Activated naive CD4-positive, alpha-beta T cell treated with Interleukin-2 at 50 U/mL for 16 hours (primary cell): ENCODE measurements at places on chromosomes 1 and 21.

DNA sequence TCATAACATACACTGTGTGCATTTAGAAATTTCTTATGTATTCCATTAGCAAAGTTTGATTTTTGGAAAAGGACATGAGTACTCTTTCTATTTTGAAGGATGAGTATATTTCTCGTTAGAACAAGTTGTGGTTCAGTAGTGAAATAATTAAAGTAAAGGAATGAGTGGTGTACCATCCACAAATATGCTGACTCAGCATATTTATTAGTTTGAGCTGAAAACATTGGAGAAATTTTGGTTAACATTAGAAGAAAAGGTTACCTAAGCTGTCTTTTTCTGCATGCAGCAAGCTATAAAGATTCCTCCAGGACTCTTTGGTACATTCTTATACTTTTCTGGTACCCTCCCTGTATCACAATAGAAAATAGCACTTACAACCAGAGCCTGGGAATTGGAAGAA is 5.7 kb upstream of the OR2L5 start:
- no peak for DNase-seq

DNA sequence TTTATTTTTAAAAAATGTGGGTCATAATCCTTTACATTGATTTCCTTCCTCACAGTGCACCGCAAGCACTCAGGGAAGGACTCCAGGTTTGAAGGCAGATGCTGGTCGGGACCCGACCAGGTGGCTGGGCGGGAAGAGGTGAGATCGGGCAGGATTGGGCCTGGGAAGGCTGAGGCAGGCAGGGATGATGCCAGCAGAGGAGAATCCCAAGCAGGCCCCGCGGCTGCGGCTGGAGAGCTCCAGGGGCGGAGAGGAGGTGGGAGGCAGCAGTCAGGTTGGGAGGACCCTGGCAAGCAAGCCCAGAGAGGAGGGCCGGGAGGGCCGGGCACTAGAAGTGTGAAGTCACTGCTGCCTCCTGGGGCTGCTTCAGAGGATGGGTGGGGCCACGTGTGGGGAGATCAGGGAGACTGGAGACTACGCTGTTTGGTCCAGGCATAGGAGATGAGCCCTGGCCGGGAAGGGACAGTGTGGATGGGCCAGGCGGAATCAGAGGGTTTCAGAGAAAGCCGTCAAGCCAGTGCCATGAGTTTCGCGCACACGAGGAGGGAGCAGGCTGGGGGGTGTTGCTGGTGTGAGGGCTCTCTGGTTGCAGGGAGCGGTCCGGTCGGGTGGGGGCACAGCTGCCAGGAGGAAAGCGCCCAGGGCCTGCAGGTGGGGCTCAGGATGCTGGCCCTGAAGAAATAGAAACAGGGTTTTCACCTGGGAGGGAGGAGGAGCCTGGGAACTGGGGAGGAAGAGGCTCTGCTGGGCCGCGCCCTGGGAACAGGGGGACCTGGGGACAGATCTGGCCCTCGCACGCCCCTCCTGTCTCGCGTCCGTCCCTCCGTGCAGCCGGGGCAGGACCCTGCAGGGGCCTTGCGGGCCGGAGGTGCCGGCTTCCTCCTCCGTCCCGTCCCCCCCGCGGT is 888 bp upstream of the COL18A1 start:
- DNase-seq, result no peak

DNA sequence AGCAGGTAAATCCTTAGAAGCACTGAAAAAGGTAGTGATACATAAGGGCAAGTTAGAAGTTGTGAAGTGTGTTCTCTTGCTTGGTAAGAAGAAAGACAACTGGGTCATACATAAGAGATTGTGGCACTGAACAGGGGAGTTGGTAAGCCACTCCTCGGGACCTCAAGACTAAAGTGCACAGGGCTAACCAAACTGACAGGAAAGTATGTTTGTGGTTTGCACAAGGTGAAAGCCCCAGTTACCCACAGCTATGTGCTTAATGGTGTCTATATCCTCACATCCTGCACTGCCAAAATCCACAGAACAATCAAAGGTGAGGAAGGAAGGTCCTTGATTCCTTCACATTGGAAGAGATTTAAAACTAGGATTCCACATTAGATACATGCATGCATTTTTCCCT is 276.5 kb downstream of the DNM3 start:
- no peak for DNase-seq

DNA sequence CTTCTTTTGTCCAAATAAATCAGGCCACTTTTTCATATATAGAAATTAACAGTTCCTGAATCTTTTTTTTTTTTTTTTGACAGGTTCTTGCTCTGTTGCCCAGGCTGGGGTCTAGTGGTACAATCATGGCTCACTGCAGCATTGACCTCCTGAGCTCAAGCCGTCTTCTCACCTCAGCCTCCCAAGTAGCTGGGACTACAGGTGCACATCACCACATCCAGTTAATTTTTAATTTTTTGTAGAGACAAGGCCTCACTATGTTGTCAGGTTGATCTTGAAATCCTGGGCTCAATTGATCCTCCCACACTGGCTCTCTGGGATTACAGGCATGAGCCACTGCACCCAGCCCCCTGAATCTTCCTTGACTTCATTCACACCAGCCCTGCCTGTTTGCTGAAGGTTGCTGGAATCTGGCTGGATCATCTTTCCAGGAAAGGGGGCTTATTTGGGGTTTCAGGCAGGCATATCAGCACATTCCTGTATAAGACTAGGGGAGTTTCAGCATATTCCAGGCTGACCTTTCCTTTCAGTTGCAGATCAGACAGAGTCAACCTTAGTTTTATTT is 78.2 kb upstream of the ARHGAP29 start:
- no peak for DNase-seq
